Renal cortex interstitium (tissue), 15 donors: ENCODE measurements at places on chromosomes 6 and 20. TPM values are rescaled to one million over a fixed set of nuclear protein-coding genes. Genes with fewer than 3 reads are reported as not detected.

The WFDC10B gene
- not detected for polyA plus RNA-seq

The MAFB gene
- polyA plus RNA-seq, result 118 TPM

The MYMX gene
- polyA plus RNA-seq, result 0.59 TPM

The PRR18 gene
- polyA plus RNA-seq, result 0.27 TPM

DNA sequence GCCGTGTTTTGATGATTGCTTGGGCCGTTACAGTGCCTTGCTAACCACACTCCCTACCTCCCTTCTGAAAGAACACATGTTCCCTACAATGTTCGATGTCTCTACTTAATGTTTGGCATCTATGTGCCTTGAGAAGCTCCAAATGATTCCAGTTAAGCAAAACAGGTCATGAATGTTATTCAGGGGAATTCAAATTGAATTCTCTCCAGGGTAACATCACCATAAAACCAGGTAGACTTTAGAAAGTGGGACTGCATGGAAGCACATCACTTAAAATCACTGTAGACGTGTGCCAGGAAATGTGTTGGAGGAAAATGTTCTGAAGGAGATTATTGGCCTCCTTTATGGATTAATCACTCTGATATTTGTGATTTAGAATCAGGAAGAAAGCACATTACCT lies 128.1 kb downstream of the ADAT2 start:
- no peak for DNase-seq

DNA sequence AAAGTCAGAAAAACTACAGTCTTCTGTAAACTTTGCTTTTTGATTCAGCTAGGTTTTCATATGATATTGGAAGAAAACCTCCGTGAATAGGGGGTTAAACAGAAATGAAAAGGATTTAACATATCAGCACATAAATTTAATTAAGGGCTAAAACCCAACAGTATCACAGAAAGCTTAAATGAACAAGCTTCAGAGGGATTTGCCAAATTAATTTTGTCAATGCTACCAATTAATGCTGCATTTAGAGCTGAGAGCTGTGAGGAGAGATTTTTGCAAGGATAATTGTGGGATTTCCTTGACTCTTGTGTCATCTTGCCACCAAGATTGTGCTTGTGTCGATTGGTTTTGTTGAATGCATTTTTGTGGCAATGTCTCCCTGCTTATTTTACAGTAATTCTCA lies 379.9 kb downstream of the CD109 start:
- DNase-seq, result no peak

DNA sequence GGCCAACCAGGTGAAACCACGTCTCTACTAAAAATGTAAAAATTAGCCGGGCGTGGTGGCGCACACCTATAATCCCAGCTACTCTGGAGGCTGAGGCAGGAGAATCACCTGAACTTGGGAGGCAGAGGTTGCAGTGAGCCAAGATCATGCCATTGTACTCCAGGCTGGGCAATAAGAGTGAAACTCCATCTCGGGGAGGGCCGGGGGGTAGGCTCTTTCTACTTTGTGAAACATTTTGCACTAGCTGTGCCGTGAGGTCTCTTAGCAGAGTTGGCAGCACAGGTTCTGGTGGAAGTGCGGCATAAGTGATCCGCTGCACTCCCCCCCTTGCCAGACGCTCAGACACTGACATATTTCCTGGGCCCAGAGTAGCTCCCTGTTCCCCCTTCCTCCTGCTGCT lies 24.5 kb downstream of the PSMG4 start:
- DNase-seq, result no peak

- no peak for DNase-seq
Measured at GRCh38 chr6:78062993-78063392, 410.2 kb downstream of the MEI4 start.

- DNase-seq, result peak; percentile 88
Measured at GRCh38 chr6:31729515-31729978, 448 bp upstream of the DDAH2 start.

DNA sequence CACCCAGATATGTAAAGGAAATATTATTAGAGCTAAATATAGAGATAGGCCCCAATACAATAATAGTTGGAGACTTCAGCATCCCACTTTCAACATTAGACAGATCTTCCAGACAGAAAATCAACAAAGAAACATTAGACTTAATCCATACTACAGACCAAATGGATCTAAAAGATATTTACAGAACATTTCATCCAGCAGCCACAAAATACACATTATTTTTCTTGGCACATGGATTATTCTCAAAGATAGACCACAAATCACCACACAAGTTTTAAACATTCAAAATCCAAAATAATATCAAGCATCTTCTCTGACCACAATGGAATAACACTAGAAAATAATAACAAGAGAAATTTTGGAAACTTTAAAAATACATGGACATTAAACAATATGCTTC lies 1159.1 kb upstream of the CITED2 start:
- no peak for DNase-seq

- no peak for DNase-seq
Measured at GRCh38 chr6:16770701-16771569, 9.7 kb upstream of the ATXN1 start.

DNA sequence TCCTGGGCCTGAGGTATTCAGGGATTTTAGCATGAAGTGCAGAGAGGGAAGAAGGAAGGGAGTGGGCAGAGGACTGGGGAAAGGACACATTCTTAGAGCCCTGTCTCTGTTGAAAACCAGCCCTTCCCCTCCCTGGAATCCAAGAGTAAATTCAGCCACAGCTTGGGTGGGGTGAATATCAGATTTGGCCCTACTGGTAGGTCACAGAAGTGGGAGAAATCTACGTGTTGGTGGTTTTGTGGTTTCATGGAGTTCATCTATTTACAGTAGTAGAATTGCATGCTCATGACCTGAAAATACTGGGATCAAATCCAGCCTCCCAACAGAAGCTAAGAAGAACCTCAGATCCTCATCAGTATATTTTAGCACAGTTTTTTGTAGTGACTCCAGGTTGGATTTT lies 404.4 kb downstream of the BMP2 start:
- DNase-seq, result no peak
